ENCODE measurements at places on chromosomes 6 and 20.
A peak's percentile ranks its signal among the peaks of the same experiment; 100 is the strongest.

DNA sequence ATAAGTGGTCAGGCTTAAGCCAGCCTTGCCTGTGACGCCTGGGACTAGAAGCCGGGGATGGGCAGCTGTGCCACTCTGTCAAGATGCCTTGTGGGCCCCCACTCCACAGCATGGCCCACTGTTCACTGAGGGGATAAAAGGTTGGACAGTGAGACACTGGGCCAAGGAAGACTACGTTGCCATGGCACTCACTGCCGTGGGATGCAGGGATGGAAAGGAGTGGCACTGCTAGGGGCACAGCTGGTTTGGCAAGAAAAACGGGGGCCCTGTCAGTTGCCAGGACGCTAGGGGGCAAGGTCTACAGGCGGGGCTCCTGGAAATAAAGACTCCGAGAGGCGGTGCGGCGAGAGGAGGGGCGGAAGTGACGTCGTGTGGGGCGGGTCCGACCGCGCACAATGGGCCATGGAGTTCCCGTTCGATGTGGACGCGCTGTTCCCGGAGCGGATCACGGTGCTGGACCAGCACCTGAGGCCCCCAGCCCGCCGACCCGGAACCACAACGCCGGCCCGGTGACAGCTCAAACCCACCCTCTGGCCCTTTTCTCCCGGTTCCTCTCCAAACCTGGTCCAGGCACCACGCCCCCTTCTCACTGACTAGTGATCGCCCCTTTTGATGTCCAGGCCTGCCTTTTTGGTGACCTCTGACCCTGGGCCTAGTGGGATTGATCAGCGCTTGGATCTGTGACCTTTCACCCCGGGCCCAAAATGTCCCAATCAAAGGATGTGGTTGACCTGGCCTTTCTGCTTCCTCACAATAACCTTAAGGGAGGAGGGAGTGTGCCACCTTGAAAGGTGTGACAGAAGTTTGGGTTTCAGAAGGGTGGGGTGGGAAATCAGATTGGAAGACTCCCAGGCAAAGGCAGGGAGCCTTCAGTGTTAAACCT is at the start of gene ATAT1:
Gene ATAT1 (plus strand): TSS at position 391 of the 883 bp plus-strand sequence.
- DNase-seq: peak; percentile 94

DNA sequence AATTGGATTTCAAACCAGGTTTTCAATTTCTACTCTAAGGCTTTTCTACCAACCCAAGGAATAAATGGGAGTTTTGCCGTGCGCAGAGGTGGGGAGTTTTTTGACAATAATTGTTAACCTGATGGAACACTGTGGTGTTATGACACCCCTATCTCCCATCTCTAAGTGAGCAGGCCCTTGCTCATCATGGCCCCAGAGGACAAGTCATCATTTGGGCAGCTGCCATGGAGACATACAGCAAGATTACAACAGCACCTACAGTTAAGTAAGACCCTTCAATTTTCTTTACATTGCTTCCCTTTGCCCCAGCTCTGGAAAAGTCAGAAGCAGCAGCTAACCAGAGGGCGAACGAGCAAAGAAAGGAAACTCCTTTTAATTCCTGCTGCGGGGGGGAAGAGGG is 54.3 kb downstream of the ADGRF5 start:
- no peak for DNase-seq

DNA sequence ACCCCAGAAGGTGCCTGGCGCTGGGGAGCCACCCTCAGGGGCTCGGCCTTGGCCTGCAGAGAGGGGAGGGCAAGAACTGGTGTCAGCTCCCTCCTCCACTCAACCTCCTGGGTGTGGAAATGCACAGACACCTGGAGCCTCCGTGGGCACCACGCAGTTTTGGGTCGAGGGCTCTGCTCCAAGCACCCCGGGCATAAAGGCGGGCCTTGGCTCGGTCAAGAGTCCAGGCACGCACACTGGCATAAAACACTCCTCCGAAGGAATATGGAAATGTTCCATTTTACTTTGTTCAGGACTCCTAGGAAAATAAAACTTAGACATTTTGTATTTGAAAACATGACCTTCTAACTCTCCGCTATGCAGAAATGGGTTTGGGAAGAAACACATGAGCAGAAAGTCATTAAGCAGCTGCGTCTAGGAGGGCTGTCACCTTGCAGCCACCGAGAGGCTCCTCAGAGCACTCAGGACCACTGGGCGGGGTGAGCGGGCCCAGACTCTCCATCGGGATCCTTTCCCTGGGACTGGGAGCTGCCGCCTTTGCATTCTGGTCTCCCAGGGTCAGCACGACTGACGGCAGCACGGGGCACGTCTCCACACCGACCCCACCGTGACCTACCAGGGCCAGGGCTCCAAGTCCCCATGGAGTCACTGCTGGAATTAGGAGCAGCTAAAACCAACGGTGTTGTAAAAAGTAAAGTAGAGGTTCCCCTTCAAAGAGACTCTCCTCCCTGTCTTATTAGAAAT is 46.0 kb upstream of the DACT2 start:
- no peak for DNase-seq

- no peak for DNase-seq
Measured at GRCh38 chr20:63325554-63326313, 32.7 kb downstream of the COL20A1 start.

- no peak for DNase-seq
Measured at GRCh38 chr20:44646023-44646640, 5.4 kb downstream of the ADA start.

GRCh38 chr6:40743690-40744446 is 156.7 kb upstream of the LRFN2 start:
- no peak for DNase-seq

DNA sequence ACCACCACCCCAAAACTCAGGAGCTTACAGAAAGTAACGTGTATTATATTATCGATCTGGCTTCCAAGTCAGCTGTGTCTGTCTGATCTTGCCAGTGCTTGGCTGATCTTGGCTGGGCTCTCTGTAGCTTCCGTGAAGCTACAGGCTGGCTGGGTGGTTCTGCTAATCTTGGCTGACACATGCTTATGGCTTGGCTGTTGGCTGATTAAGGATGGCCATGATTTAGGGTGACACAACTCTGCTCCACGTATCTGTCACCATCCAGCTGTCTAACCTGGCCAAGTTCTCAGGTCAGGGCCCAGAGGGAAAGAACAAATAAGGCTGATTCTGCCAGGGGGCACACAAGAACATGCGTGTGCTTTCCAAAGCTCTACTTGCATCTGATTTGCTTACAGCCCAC is 64.7 kb upstream of the PRL start:
- DNase-seq: no peak

DNA sequence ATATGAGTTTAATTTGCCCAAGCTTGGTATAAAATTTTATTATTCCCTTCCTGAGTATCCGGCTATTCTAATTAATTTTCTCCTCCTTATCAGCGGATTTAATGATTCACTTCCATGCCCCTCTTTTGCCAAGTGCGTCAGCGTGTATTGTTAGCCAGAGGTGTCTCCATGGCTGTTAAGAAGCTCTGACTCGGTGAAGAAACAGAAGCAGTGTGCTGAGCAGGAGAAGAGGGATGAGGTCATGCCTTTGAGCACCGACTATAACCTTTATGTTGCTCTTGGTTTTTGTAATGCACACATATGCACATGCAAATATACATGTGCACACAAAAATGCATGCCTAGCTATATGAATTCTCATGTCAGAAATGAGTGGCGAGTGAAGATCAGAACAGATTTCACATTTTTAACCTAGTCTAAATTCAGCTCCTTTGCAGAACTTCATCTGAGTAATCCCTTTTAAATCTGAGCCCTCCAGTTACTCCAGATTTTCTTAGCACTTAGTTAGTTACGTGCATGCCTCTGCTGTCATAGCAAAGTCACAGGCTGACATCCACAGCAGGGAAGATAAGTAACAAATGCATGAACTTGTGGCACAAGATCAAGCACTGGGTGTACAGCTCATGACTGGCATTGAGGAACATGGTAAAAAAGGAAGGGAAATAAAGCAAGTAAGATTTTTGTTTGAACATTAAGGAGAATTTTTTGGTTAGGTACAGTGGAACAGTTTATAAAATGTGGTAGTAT is 24.3 kb downstream of the HTR1E start:
- no peak for DNase-seq

DNA sequence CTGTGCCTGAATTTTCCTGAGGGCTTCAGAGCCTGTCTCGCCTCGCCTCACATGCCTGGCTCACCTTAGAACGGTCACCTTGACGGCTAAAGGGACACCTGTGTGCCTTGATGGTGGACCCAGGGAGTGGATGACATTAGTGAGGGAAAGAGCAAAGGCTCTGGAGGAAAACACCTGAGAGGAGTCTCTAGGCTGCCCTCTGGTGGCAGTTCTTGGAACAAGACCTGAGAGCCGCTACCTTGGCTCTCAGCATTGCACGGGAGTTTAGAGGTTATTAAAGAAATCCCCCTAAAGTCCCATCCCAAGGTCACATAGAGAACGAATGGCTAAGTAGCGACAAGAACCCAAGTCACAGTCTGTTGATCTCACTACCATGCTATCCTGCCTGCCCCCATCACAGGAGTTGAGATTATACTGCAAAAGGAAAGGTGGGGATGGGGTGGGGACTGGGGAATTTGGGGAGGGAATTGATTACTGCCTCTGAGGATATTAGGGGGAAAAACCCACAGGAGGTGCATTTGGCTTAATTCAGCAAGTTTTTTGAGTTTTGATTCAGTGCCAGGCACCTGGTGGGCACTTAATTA is 7.9 kb upstream of the CDSN start:
- DNase-seq: peak; percentile 74

- DNase-seq: peak; percentile 26
Measured at GRCh38 chr20:58129721-58130151, 98.7 kb downstream of the ANKRD60 start.
